ENCODE measurements at places on chromosomes 5 and 9.
A peak's percentile ranks its signal among the peaks of the same experiment; 100 is the strongest.

- no peak for DNase-seq
These were observed 397.3 kb upstream of the KLF4 start for GRCh38 chr9:107886826-107887225.

DNA sequence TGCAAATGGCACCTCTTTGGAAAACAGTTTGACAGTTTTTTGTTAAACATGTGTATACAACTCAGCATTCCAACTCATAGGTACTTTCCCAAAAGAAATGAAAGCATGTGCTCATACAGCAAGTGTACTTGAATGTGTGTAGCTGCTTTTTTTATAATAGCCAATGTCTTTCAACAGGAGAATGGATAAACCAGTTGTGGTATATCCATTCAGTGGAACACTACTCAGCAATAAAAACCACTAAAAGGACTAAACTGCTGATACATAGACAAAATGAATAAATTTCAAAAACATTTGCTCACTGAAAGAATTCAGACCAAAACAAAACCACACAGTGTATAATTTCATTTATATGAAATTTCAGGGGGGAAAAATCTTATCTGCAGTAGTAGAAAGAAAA is 267.3 kb downstream of the NR2F1-AS1 start:
- no peak for DNase-seq

- DNase-seq = no peak
These were observed 45.3 kb upstream of the FCN1 start for GRCh38 chr9:134962973-134963364.

GRCh38 chr5:14452685-14453454 is 128.7 kb upstream of the OTULINL start:
- DNase-seq = no peak

DNA sequence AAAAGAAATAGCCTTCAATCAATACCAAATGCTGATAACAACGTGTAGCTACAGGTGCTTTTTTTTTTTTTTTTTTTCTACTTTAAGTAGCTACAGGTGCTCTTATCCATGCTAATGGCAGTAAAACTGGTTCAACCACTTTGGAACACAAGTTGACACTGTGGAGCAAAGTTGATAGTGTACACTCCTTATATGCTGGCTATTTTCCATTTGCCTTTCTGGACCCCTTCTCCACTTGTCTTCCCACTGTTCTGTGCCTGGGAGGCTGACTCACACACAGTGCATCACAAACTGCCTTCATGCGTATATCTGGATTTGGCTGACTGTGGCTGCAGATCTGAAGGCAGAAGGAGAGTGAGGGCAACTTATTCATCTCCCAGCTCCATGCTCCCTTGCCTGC is 247.9 kb downstream of the MSX2 start:
- no peak for DNase-seq

- DNase-seq = peak; percentile 78
These were observed 62.8 kb upstream of the STC2 start for GRCh38 chr5:173391031-173391430.

DNA sequence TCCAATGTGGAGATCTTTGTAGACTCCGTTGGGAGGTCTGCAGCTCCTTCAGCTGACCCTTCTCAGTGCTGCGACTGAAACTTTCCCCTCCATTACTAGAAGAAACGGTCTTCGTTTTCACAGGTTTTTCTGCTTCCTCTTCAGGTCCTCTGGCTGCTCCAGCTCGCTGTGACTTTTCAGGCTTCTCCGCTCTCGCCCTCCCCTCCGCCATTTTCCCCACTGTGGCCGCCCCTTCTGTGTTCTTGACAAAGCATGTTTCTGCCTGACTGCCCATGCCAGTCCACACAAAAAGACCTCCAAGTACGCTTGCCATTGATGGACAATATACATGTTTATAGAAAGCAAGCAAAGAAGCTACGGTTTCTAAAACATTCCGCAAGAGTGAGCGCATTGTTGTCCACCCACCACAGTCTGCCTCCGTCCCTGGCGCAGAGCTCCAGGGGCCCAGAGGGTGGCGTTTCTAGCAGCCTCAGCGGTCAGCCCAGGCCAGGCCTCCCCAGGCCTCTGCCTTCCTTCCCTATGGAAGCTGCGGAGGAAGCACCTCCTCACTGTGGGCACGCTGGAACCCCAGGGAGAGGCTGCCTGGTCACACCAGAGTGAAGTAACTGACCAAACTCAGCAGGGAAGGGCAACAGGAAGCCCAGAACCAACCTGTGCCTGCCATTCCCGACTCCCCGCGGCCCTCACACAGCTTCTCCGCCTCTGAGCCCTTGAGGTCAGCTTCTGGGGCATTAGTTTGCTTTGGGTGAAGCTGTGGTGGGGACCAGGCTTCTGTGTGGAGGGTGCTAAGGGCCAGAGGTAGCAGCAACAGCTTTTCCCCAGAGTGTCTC is 19.9 kb upstream of the S1PR3 start:
- no peak for DNase-seq

GRCh38 chr9:79641070-79641469 is 69.3 kb downstream of the TLE4 start:
- no peak for DNase-seq

DNA sequence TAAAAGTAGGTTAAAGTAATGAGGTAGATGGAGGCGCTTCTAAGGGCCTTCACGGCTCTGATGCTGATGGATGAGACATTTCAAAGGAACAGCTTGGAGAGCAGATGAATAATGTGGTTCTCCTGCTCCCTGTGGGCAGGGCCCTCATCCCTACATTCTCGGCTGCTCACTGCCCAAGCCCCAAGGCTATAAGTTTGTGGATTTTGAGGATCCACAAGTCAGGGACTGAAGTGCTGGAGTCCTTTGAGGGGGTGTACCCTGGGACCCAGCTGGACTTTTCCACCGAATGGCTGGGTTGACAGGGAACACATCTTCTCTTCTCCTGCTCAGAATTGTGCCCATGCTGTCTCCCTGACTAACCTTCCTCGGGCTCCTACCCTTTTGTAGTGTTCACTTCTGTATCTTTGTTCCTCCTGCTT is 21.4 kb upstream of the CXCL14 start:
- DNase-seq = no peak

DNA sequence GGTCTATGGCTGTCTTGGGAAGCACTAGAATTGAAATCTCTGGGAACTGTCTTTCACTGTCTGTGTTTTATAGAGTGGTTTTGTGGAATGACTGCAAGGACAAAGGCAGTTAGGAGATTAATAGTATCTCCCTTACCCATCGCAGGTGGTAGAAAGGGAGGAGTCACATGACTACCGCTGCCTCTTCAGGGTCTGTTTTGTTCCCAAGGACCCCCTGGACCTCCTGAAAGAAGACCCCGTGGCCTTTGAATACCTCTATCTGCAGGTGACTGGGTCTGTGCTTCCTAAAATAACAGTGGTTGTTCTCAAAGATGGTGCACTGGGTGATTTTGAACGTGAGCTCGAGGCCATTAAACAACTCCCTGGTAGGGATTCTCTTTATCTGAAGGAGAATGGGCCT is 22.8 kb upstream of the TRMT10B start:
- DNase-seq = no peak

GRCh38 chr5:137250421-137250820 is 248.7 kb downstream of the SPOCK1 start:
- no peak for DNase-seq

GRCh38 chr5:88663793-88664216 is 219.2 kb downstream of the MEF2C start:
- peak; percentile 81 for DNase-seq

GRCh38 chr5:127941646-127942045 is 141.9 kb upstream of the SLC12A2 start:
- peak; percentile 79 for DNase-seq

- no peak for DNase-seq
These were observed 38.7 kb downstream of the CCDC125 start for GRCh38 chr5:69293882-69294281.

DNA sequence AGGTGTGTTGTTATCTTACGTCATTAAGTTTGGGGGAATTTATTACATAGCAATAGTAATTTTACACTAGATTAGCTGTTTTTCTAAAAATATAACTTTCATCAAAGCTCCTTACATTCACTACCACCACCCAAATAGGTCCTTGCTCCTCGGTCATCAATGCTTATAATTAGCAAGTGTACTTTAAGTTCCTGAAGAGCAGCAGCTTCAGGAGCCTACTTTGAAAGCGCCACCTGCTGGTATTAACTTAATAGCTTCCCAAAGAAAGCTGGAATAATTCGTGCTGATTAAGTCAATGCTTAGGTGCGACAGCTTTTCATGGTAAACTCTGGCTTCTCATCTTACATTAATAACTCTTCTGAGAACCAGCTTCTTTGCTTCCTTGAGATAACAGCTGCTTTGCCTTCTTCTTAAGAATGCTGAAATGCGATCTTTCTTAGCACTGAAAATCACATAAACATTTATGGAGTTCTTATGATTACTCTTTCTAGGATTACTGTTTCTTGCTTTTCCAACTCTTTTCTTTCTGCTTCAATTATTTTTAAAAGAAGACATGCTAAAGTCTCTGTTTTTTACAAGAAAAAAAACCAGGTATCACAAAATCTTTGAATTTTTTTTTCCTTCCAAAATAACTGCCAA is 10.0 kb upstream of the C5 start:
- DNase-seq = peak; percentile 88

GRCh38 chr5:146516151-146516475 is at the start of gene GPR151:
Gene GPR151 (minus strand): TSS chr5:146516190. CDS start chr5:146516113, 77 bp downstream.
- DNase-seq = no peak

DNA sequence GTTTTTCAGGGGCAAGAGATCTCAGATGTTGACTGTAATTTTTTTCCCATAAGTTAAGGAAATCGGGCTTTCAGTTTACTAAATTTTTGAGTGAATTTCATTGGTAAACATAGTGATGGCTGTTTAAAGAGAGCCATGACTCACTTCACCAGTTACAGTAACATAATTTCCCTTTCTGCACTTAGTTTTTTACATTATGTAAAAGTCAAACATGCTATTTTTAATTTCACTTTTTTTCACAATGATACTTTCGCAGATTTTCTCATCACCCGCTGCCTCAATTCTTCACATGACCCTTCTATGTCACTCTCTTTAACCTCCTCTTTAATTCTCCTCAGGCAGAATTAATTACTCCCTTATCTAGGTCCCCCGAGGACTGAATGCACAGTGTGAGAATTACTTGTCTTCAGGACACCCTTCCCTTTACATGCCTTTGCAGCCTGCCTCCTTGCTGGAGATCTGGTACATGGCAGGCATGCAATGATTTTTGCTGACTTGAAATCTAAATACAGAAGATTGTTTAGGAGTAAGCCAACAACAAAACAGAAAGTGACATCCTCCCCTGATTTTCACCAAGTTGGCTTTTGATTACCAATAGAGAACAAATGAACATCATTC is 217.5 kb upstream of the S1PR3 start:
- DNase-seq = peak; percentile 25

DNA sequence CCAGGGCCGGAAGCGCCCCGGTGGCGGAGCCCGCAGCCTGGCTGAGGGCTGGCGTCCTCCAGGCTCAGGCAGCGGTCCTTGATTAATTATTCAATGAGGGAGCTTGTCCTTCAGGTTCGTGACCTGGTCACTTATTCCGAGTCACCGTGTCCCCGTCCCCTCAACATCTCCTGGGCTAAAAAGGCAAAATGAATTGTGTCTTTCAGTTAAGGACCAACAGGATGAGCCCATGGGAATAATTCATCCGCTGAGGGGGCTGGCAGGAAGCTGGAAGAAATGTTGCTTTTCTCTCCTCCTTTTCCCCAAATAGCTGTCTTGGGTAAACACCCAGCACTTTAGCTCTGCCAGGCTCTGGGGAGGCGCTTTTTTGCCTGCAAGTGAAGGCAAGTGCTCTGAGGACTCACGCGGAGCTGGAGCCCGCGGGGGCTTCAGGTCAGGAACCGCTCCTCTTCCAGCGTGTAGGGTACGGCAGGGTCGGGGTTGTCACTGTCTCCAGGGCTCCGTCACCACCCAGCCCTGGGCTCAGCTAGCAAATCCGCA is 13.1 kb downstream of the KCNT1 start:
- DNase-seq = no peak

GRCh38 chr5:66004216-66004615 is 77.8 kb downstream of the ERBIN start:
- DNase-seq = no peak

DNA sequence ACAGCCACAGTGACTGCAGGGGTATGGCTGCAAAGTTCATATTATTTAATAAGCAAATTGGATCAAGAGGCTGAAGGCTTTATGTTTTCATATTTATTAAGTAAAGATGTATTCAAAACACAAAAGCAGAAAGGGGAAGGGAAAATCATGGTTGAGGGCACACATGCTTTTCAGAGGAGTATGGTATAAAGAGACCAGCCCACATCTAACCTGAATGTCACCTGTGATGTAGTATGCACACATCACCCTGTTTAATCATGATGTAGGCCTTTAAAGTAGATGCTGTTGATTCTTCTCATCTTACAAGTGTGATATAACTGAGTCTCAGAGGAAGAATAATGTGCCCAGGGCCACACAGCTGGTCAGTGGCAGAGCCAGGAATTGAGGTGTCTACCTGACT is 211.8 kb downstream of the DCP2 start:
- DNase-seq = no peak

- DNase-seq = peak; percentile 80
These were observed 69.4 kb downstream of the MSX2 start for GRCh38 chr5:174793684-174794328.

DNA sequence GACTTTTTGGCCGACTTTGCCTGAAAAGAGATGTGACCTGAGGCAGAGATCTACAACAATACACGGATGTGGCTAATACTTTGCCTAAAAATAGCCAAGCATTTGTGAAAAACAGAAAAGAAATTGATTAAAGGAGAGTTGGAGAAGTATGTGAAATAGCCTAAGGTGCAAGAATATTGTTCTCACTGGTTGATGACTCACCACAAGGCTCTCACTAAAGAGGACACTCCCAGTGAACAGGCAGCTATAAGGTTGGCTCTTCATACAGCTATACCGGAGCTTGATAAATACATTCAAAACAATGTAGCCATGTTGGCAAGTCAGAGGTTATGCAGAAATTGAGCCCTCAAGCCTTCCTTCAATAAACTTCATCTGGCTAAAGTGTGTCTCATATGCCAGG is 317.2 kb upstream of the GRAMD2B start:
- DNase-seq = no peak

- DNase-seq = no peak
These were observed 142.4 kb downstream of the OLFM1 start for GRCh38 chr9:135229701-135230385.

GRCh38 chr9:113931140-113931539 is 55.0 kb downstream of the ZNF618 start:
- DNase-seq = no peak

DNA sequence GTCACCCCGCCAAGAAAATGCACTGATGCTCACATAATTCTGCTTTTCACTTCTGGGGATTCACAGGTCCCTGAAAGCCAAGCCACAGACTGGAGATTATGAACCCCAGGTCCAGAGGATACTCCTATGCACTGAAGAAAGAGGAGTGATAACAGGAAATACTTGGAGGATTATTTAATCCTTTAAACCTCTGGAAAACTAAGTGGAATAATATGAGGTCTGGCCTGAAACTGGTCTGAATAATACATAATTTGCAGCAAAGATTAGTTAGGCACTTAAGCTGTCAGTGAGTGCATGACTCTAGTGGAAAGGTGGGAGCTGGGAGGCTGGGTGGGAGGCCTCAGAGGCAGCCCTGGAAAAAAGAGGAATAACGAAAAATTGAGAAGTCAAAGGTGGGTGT is 45.7 kb downstream of the MARCHF3 start:
- no peak for DNase-seq

Data from brain (organoid and tissue), 16 donors.